ENCODE measurements at places on chromosomes 4 and X.

GRCh38 chr4:119592830-119593229 is 35.8 kb downstream of the PDE5A start:
- DNase-seq: no peak

DNA sequence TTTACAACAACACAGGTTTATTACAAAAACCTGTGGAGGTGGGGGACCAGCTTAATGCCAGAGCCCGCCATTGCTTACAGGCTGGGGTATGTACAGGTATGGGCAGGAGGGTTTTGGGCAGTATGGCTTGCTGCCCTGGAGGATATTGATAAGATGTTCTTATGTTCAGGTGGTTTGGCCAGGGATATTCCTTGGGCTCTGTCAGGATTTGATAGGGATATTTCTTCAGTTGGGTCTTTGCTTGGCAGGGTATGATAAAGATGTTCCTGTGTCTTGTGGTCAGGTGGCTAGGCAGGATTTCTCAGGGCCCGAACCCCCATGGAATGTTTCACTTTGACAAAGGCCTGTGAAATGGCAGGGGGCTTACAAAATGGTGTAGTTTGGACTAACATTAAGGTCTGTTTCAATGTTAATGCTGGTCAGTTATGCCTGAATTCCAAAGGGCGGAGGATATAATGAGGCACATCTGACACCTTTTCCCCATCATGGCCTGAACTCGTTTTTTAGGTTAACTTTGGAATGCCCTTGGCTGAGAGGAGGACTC is 3.1 kb downstream of the MGST2 start:
- no peak for DNase-seq

GRCh38 chrX:17414839-17415238 is 39.8 kb downstream of the NHS start:
- peak; percentile 31 for DNase-seq

- no peak for DNase-seq
Observed at GRCh38 chr4:33184657-33185290, 2464.6 kb downstream of the PCDH7 start.

DNA sequence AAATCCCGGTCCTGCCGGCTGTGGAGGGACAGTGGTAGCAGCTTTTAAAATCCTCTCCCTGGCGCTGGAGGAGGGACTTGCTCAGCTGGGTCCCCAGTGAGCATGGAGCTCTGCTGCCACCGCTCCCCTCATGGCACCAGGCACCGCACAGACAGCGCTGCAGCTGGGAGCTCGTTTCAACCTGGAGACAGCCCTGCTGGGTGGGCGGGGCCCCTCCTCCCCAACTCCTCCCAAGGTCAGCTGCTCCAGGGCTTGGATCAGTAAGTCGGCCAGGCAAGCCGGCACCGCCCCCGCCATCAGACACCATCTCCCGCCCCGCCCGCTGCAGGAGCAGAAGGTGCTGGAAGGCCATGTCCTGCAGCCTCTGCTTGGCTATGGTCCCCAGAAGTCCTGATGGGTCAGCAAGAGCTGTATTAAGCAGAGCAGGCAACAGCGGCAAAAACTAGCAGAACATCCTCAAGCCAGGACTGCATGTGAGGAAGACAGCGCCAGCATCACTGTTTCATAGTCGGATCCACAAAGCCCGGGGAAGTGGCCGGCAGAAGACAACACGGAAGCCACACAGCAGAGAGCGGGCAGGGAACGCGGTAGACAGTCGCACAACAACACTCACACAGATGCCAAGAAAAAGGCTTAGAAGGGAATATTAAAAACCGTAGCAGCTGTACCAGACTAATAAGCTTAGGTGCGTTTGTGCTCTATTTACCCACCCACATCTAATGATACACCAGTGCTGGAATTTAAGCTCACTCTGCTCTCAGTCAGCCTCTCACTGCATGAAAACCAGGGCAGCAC is 16.2 kb downstream of the ZFYVE28 start:
- DNase-seq: peak; percentile 88

- no peak for DNase-seq
Observed at GRCh38 chrX:153738056-153738605, 13.5 kb downstream of the ABCD1 start.
